ENCODE measurements at places on chromosomes 16 and 17.

GRCh38 chr17:82175951-82176350, 36.7 kb downstream of the CCDC57 start:
- DNase-seq: no peak

DNA sequence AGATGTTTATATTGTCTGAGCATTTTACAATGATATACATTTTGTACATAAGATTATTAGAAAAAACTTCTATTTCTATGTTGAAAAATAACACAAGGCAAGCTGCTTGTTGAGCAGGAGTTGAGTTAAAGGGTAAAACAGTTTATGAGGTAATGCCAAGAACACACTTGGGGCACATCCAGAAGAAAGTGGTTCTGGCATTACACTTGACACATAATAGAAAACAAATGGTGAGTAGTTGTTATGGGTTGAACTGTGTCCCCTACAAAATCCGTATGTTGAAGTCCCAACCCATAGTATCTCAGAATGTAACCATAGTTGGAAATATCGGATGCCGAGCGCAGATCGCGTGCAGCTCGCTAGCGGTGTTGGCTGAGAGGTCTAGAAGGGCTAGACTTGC, 354.3 kb upstream of the GOT2 start:
- DNase-seq: no peak

- DNase-seq: peak; percentile 50
Observed at GRCh38 chr16:57185446-57185944, 344 bp downstream of the PSME3IP1 start.

GRCh38 chr17:56583772-56584171, 9.7 kb upstream of the NOG start:
- no peak for DNase-seq

GRCh38 chr17:7844292-7845154, 10.3 kb upstream of the TMEM88 start:
- DNase-seq: peak; percentile 92

DNA sequence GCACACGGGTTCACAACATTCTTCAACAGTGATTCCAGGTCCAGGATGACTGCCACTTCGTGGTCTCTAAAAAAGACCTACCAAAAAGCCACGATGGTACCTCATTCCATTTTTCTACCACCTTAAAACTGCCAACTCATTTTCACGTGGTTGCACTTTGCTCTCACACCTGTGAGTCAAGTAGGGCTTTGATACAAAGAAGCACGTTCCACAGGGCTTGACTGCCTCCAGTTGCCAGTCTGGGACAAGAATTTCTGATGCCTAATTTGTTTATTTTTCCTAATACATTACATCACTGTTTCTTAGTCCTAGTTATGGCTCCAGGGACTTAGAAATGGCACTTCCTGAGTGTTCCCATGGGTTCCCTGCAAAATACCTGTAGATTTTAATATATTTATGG, 911.6 kb upstream of the EEF2KMT start:
- no peak for DNase-seq

DNA sequence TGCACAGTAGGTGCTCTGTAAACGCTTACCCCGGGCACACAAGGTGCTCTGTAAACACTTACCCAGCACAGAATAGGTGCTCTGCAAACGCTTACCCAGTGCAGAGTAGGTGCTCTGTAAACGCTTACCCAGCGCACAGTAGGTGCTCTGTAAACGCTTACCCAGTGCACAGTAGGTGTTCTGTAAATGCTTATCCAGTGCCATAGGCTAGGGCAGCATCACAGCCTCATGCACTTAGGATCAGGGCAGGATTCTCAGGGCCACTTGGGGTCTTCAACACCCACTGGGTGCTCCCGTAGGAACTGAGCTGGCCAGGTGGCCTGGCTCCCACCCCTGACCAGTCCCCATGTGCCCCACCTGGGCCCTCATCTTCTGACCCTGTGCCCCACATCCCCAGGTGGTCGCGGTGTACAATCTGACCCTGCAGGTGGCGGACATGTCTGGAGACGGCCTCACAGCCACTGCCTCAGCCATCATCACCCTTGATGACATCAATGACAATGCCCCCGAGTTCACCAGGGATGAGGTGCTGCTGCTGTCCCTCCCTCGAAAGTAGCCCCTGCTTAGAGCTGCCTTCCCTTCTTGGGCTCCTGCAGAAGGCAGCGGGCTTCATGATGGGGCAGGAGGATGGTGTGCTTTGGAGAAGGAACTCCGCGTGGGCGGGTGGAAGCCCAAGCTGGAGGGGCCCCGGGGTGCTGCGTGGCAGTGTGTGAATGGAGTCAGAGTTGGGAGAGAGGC, 13.1 kb downstream of the SLC22A31 start:
- peak; percentile 61 for DNase-seq

GRCh38 chr17:51035431-51035830, 85.2 kb downstream of the SPAG9 start:
- no peak for DNase-seq

GRCh38 chr17:70128727-70129238, 40.5 kb upstream of the KCNJ2 start:
- no peak for DNase-seq

GRCh38 chr17:36939802-36940312, 2.6 kb downstream of the LHX1 start:
- DNase-seq: no peak

DNA sequence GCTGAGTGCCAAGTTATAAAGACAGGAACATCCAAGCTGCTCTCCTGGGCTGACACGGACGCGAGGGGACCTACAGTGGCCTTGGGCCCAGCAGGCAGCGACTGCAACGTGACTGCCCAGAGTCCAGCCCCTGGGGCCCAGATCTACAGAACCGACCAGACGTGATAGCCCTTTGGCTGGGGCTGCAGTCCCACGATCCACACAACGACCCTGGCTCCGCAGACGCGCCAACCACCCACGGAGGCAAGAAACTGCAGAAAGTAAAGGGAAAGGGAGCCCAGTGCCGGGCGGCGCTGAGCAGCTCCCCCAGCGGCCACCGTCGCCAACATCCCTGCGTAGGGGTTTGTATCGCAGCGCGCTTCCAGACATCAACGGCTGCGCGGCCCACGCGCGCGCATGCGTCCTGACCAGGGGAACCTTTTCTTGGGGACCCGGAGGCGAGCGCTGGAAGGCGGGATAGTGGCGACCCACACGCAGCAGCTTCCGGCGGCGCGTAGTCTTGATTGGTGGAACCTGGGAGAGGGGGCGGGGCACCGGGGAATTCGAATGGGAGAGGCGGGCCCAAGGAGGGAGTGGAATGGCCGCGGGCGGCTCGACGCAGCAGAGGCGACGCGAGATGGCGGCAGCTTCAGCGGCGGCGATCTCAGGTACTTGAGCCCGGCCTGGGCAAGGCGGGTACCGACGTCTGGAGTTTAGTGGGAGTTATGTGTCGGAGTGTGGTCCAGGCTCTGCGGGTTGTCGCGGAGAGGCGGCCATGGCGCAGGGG, at the start of gene KIF22:
TSS of gene KIF22 (plus strand) at position 569 of the 766 bp plus-strand sequence. CDS start at position 578, 9 bp downstream.
- peak; percentile 100 for DNase-seq
